MM.1S (cell line): ENCODE measurements at places on chromosomes 12 and 14.

DNA sequence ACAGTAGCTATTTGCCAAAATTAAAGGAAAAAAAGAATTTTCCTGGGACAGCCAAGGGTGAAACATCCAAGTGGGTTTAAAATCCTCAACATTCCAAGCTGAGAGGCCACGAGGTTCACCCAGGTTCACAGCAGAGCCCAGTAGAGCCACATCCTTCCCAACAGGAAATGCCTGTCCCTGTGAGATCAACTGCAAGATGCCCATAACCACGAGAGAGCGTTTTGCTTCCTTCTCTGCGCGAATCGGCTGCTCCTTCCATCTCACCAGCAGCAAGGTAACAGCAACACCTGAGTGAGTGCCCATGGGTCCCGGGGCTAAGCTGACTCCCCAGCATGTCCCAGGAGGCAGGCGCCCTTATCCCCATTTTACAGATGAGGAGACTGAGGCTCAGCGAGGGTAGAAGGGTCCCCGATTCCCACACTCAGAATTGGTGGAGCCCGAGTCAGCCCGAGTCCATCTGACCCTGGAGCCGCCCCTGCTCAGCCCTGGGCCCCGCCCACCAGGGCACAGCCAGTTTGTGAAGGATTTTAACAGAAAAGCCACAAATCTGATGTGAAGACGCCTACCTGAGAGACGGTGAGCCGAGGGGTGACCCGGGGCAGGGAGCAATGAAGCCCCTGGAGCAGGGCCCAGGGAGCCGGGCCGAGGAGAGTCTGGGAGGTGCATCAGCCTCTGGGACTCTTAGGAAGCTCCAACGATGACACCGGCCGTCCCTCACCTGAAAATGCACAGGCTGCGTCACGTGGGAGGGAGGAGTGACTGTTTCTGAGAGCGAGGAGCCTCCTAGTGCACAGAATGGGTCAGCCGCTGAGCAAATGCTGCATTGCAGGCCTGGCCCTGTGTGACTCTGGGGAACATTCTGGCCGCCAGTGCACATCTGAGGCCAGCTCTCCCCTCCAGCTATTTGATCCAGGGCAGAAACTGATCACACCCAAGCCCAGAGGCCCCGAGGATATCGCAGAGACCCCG is 236.9 kb upstream of the SFSWAP start:
- DNase-seq = no peak

DNA sequence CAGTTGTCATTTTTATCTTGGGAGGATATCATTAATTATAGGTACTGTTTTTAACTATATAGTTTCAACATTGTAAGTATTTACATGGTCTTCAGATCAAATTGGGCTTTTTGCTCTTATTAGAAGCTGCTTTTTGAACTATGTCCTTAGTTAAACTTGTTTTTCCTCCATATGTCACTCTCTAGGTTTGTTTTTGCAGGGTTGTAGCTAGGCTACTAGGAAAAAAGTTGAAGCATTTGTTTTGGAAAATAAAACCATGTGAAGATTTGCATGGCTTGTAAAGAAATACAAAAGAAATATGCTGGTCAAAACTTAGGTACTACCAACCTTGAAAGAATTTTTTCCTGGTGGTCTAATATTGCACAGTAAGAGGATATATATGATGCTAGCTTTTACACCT is 3.4 kb downstream of the ARID2 start:
- no peak for DNase-seq

DNA sequence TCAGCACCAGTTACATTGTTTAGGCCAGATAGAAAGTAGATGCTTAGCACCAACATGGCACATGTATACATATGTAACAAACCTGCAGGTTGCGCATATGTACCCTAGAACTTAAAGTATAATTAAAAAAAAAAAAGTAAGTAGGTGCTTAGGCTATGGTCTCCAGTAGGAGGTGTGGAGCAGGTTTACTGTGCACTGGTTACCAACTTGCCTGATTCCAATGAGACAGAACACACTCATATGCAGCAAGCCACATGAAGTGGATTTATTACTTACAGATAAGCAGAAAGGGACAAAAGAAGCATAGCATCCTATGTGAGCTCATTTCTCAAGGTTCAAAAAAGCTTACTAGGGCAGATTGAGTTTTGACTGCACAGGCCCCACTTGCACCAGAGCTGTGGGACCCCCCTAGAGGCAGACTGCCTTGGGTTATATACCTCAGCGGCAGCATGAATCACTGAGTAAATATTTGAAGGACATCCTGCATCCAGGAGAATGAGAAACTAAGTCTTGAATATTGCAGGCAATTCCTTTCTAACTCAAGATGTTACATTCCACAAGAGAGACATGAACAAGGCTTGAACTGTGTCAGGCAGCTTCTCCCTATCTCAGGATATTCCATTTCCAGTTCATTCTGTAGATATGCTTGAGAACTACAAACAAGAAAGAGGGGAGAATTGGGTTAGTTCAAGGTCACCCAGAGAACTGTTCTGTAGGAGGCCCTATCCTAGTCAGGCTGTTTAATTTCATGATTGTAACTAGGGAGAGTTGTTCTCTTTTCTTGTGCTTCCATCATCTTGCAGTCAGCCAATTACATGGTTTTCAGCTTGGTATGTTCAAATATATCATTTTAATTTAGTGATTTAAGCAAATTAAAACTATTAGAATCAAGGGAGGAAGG is 30.1 kb downstream of the LRFN5 start:
- DNase-seq = no peak

DNA sequence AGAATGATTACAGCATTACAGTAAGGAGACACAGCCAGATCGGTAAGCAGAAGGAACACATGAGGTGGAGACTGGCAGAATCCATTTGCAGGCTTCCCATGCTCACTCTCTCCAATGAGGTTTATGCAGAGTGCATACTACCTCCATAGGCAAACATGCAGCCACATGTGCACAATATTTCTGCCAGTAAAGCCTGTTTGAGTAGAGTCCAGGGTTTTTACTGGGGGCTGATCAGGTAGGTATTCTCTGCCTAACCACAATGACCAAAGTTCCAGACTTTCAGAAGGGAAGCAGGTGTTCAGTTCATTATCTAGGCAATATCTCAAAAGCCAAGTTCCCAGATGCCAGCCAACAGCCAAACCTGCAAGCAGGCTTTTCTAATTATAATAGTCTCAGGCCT is 31.1 kb downstream of the INTS13 start:
- DNase-seq = peak; percentile 82

DNA sequence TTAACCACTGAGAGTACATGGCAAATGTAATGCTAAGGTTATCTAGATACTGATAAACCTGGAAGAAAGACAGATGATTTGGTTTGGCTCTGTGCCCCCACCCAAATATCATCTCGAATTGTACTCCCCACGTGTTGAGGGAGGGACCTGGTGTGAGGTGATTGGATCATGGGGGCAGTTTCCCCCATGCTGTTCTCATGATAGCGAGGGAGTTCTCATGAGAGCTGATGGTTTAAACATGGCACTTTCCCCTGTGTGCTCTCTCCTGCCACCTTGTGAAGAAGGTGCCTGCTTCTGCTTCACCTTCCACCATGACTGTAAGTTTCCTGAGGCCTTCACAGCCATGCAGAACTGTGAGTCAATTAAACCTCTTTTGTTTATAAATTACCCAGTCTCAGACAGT is 14.2 kb downstream of the NOXRED1 start:
- DNase-seq = no peak

DNA sequence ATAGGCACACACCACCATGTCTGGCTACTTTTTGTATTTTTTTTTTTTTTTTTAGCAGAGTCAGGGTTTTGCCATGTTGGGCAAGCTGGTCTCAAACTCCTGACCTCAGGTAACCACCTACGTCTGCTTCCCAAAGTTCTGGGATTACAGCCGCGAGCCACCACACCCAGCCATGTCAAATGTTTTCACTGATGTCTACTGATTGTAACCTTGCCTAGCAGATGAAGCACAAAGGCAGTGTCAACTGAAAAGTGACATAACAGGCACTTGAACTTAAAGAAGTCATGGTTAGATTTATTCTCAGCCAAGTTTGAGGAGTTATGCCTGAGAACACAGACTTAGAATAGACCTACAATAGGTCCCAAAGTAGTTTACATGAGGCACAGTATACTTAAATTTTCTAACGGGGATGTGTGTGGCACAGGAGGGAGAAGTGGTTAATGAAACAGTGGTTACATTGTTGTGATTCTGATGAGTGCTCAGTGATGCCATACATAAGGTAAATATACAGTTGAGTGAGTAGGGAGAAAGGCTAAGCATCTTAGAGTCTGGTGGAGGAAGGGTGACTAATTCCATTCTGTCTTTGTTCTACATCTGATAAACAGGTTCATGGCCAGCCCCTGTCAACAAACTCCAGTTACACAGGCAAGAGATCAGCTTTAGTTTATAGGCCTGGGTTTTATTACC is 12.6 kb upstream of the RNASE4 start:
- no peak for DNase-seq

- DNase-seq = no peak
These were observed 5.6 kb downstream of the HIP1R start for GRCh38 chr12:122840580-122841513.

DNA sequence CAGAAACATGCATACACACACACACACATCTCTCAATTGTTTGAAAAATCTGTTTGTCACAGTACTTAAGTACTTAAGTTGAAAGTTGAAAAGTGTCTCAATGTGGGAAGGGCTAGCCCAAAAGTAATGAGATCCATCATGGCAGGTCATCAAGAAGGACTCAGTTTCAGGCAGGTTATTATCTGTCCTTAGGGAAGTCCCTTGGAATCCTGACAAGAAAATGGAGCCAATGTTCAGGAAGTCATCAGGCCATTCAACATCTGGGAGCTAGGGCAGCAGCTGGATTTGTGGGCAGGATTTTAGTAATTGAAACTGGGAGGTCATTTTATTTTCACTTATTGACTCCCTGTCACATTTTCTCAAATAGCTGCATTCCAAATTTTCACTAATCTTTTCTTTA is 56.0 kb downstream of the MSRB3 start:
- no peak for DNase-seq

DNA sequence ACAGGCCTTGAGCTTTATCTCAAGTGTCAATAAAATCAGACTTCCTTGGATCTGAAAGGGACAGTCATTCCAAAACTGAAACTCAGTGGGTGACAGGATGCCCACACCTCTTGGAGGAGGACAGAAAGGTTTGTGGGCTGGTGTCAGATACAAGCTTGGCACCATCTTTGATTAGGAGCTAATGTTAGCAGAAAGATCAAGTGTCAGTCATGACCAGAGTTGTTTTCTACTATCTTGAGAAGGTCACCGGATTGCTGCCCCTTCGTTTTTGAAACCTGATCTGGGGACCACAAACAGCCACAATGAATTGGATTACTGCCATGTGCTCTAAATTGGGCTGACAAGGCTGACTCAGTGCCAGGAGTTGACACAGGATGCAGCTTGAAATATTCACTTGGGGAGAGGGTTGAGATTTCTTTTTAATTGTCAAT is 88.3 kb downstream of the OTOGL start:
- DNase-seq = peak; percentile 83
